ENCODE measurements at places on chromosomes 2 and 18.

DNA sequence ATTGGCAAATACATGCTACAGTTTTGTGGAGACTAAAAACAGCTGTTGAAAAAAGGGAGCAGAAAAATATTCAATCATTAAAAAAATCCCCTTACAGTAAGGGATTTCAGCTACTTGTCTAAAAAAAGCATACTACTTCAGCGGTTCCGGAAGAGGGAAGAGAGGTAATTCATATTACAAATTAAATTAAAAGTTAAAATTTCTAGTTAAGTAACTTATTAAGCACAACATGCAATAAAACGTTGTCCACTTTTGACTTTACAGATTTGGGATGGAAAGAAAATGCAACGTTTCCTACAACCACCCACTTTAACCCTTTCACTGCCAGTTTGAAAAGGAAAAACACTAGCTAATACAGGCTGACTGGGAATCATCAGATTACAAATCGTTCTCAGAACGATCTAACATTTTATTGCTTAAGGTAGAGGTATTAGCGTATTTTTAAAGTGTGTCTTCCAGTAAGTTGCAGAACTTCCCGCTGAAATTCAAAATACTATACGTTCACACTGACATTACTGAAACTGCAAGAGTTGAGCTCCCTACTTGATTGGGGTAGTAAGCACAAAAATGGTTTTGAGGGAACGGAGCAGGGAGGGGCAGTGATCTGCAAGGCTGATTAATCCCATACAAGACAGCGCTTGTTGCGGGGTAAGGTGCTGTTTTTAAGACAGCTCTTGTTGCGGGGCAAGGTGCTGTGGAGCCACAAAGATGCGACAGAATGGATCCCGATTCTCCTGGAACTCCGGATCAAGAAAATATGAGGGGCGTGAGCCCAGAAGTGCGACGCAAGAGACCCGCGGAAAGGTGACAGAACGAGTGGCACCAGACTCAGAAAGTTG, 743 bp downstream of the HADHA start:
- DNase-seq: no peak

GRCh38 chr2:177400337-177400923, 7.9 kb downstream of the AGPS start:
- DNase-seq: no peak

GRCh38 chr2:26558271-26559043, 80.5 kb upstream of the OTOF start:
- no peak for DNase-seq

- no peak for DNase-seq
Measured at GRCh38 chr2:104873689-104874054, 19.8 kb downstream of the POU3F3 start.

Data from stimulated activated CD4-positive, alpha-beta T cell treated with anti-CD3 and anti-CD28 coated beads, TNF-alpha, amount 100 ng/mL, for 1 hour (primary cell).